Stimulated activated CD8-positive, alpha-beta memory T cell treated with anti-CD3 and anti-CD28 coated beads, Interleukin-4, amount 100 ng/mL, for 4 hours (primary cell): ENCODE measurements at places on chromosomes 13 and 19.

DNA sequence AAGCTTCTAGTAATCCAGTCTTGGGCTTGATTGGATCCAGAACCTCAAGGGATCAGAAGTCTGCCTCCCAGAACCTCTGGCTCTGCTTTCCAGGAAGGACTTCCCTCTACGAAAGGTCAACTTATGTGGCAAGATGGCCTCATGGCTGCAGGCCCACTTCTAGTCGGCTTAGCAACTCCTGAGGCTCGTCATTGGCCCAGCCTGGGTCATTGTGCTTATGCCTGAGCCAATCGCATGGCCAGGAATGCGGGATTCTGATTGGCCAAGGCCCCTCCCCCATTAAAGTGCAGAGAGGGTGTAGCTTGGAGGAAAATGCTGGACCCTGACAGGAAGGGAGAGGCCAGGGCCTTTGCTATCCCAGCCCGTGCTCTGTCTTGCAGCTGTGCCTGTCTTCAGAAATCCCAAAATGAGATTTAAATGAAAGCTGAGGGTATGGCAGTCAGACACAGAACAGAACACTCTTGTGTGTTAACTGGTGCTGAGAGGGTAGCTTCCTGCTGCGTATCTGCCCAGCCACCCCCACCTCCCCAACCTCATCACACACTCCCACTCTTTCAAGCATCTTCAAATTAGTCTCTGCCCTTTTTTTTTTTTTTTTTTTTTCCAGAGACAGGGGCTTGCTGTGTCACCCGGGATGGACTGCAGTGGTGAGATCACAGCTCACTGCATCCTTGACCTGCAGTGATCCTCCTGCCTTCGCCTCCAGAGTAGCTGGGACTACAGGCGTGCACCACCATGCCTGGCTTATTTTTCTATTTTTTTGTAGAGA, 5.5 kb upstream of the CCNE1 start:
- DNase-seq, result no peak

DNA sequence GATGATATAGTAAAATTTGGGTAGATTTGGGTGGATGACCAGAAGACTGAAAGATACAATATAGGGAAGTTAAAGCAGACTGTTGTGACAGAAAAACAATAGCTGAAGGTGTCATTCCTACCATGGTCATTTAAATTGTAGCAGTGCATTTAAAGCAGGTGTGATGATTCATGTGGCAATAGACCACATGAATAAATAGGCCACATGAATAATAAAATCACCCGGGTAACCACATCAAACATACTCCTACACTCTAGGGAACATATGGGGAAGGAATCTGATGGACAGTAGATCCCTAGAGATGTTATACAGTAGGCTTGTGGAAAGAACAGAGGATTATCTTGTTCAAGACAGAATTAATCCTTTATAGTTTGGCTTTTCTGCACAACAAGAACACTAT, 392.6 kb downstream of the SLITRK5 start:
- DNase-seq, result no peak

GRCh38 chr19:45976178-45976577, 2.5 kb upstream of the NOVA2 start:
- no peak for DNase-seq

DNA sequence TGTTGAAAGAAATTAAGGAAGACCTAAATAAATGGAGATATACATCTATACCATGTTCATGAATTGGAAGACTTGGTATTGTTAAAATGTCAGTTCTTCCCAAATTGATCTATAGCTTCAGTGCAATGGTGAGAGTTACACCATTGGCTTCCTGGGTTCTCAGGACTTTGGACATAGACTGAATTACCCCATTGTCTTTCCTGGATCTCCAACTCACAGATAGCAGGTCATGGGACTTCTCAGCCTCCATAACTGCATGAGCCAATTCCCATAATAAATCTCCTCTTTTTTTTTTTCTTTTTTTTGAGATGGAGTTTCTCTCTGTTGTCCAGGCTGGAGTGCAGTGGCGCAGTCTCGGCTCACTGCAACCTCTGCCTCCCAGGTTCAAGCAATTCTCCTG, 38.7 kb downstream of the CCNE1 start:
- no peak for DNase-seq

DNA sequence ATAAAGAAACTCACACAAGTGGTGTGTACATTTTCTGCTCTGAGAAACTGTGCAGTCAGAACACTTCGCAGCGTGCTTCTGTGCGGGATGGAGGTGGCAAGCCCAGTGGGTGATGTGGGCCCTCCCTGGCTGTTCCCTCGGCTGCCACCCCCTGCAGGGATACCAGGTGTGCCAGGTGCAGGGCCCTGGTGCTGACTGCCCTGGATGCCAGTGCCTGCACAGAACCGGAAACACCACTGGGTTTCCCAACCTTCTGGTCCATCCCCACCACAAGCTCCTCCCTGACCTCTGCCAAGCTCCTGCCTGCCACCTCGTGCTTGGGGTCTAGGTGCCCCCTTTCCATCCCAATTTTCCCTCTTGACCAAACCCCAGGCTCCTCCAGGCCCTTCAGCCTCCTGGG, 81.9 kb upstream of the MCF2L start:
- no peak for DNase-seq

GRCh38 chr19:29841559-29842367, 30.0 kb downstream of the CCNE1 start:
- no peak for DNase-seq

DNA sequence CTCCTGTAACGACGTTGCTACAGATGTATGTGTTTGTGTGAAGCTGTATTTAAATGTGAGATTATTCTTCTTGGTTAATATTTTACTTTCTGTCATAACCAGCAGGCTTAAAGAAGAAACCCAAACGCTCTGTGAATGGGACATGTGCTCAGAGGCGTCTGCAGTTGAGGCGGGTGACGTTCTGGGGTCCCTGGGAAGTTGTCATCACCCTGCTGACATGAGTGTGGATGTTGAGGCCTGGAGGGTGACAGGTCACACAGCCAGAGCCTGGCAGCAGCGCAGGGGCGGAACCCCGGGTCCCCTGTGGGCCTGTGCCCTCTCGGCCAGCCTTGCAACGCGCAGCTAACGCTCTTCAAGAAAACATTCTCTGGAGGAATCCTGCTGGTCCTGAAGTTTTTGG, 16.6 kb downstream of the RASA3 start:
- DNase-seq, result no peak

GRCh38 chr19:49111218-49111998, 2.8 kb upstream of the LIN7B start:
- no peak for DNase-seq

DNA sequence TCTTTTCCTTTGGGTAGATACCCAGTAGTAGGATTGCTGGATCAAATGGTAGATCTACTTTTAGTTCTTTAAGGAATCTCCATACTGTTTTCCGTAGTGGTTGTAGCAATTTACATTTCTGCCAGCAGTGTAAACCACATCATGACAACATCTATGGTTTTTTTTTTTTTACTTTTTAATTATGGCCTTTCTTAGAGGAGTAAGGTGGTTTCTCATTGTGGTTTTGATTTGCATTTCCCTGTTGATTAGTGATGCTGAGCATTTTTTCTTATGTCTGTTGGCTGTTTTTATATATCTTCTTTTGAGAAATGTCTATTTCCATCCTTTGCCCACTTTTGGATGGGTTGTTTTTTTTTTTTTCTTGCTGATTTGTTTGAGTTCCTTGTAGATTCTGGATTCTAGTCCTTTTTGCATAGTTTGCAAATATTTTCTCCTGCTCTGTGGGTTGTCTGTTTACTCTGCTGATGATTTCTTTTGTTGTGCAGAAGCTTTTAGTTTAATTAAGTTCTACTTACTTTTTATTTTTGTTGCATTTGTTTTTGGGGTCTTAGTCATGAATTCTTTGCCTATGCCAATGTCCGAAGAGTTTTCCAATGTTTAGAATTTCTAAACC, 38.8 kb downstream of the TDRD3 start:
- DNase-seq, result no peak

DNA sequence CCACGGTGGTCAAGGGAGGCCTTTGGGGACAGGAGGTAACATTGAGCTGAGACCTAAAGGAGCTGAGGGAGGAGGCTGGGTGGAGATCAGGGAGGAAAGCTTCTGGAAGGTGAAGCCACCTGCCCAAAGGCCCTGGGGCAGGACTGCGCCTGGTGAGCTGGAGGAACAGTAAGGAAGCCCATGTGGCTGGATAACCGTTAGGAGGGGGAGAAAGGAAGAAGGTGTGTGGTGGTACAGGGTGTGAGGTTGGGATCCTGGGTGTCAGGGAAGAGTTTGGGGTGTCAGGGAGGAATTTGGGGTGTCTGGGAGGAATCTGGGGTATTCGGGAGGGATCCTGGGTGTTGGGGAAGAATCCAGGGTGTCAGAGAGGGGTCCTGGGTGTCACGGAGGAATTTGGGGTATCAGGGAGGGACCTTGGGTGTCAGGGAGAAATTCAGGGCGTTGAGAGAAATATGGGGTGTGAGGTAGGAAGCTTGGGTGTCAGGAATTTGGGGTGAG, 695 bp downstream of the TICAM1 start:
- no peak for DNase-seq

DNA sequence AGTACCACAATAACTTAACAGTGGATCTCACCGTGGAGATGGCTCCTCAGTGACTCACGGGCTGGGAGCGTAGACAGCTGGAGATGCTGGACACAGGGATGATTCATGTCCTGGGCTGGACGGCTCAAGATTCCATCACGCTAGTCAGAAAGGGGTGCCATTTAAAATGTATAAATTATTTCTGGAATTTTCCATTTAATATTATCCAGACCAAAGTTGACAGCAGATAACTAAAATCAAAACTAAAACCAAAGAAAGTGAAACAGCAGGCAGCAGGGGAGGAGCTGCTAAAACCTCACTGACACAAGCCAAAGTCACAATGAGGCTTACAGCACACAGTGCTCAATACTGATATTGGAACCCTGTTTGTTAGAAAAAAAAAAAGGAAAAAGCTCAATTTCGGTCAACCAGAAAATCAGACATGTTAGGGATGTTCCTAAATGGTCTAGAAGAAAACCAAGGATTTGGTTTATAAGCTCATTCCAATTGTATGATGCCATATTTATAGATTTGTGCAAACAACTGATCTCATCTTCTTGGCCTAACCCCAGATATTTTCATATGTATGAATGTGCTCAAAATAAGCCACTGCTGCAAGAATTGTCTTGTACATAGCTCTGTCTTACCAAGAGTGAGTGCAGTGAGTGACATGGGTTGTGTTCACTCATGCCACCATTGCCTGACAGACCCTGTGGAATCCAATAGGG, 111.8 kb downstream of the SACS start:
- DNase-seq, result no peak

DNA sequence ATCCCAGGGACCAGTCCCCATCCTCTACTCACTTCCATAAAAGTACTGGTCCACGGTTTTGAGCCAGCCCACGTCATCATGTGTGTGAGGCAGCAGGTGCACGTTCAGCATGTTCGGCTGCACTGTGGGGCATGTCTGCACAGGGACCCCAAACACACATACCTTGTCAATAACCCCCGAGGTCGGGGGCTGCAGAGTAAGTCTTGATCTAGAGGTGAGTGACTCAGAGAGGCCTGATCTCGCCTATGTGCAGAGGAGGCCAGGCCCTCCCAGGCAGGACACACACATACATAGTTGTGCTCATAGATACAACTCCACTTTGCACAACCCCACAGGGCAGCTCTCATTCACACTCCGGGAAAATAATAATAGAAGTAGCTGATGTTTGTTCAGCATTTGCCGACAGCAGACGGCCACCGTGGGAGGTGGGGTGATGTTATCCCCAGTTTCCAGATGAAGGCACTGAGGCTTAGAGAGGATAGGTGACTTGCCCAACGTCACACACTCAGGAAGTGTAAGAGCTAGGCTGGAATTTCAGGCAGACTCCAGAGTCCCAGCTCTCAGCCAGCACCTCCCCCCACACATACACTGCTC, 774 bp downstream of the MAN2B1 start:
- DNase-seq, result no peak

DNA sequence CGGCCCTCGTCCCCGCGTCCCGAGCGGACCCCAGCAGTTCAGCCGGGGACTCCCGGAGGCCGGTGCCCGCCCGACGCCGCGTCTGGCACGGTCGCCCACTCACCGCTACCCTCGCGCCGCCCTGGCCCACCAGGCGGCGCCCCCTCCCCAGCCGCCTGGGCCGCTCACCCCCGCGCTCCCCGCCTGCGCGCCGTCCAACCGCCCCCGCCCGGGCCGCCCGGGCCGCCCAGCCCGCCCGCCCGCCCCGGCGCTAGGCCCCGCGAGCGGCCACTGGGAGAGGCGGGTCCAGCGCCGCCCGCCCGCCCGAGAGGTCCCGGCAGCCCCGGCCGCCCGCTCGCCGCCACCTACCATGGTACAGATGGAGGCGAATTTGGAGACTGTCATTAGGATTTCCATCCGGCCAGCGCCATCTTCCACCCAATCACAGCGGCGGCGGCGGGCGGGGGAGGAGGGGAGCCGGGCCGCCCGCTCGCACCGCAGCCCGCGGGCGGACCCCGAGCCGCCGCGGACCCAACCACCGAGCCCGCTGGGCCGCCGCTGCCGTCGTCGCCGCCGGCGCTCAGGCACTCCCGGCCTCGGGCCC, at the start of gene USP12:
Gene USP12 (minus strand): TSS at position 568 of the 583 bp plus-strand sequence. CDS start 172 bp downstream, at position 396.
- DNase-seq, result peak; percentile 9

DNA sequence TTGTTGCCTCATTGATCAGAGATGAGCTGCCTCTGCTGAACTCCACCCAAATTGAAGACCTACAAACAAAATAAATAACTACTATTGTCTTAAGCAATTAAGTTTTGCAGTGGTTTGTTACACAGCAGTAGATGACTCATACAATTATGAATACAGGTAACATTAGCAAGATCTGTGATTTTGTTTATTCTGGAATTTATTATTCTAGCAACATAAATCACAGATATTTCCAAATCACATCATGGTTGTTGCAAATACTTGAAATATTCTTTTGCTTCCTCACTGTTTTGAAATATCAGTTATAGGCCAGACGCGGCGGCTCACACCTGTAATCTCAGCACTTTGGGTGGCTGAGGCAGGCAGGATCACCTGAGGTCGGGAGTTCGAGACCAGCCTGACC, 13.1 kb upstream of the LMTK3 start:
- no peak for DNase-seq

DNA sequence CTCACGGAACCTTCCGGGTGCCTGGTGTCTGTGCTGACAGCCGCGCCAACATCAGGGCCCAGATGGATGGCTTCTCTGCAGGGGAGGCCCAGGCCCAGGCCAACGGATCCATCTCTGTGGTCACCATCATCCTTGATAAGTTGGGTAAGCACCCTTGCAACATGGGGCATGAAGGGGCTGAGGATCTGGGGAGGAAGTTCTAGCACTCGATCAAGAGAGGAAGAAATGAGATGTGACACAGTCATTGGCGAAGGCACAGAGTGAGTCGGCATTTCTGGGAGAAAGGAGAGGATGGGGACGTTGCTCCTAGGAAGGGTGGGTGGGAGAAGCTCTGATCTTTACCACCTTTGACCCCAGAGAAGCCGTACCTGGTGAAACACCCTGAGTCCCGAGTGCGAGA, 4.4 kb downstream of the CILP2 start:
- no peak for DNase-seq

GRCh38 chr19:35231956-35232645, 3.6 kb upstream of the FAM187B start:
- DNase-seq, result no peak
